A673 (cell line): ENCODE measurements at places on chromosomes 2 and 18. TPM values are rescaled to one million over a fixed set of nuclear protein-coding genes. Genes with fewer than 3 reads are reported as not detected.

Gene C18orf54
- total RNA-seq: 15.3 and 15.6 TPM in 2 replicates

Gene NAT8
- total RNA-seq: not detected in 2 replicates

Gene GALR1
- not detected in 2 replicates for total RNA-seq

Gene FKBP1B
- total RNA-seq: 2.9 and 3.7 TPM in 2 replicates

Gene CFAP221
- 1.1 and 1.5 TPM in 2 replicates for total RNA-seq

Gene MYOM1
- 0.37 and 0.46 TPM in 2 replicates for total RNA-seq

Gene RTP5
- 0.20 TPM in 1 of 2 replicates, not detected in the other for total RNA-seq

Gene NT5C1B
- total RNA-seq: not detected in 2 replicates

Gene SERPINB13
- total RNA-seq: 0.49 and 0.50 TPM in 2 replicates

Gene RAB6C
- total RNA-seq: not detected in 2 replicates

Gene CXCR1
- not detected in 2 replicates for total RNA-seq

Gene POTEC
- not detected in 2 replicates for total RNA-seq

Gene RELCH
- total RNA-seq: 29.2 and 31.6 TPM in 2 replicates

DNA sequence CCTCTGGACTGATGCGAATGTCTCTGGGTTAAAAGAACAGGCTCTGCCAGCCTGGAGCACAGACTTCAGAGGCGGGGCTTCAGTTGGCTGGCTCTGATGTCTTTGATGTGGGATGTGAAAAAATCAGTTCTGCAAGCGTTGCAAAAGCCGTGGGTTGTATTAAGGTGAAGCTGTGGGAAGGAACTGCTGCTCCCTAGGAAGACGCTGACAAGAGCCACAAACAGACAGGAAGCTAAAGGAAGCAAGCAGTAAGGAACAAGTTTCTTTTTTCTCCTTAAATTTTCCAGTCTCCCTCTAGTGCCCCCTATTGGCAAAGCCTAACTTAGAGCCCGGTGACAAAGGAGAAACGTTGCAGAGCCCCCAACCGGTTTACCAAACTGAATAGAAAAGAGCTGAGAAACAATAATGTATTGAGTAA lies 239.0 kb downstream of the CCDC178 start:
- DNase-seq: peak; percentile 70

DNA sequence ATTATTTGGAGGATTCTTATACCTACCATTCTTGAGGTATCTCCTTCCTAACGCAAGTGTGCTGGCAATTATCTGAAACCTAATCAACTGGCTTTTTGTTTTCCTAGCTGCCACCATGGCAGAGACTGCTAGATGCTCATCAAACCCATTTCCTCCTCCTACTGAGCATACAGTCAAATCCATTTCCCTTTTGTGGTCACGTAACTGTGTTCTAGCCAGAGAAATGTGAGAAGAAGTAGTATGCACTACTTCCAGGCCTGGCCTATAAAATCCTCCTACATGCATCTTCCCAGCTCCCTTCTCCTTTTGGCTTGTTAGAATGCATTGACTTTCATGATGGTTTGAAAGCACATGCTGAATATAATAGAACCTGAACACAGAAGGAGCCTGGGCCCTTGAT lies 494.1 kb upstream of the MEIS1 start:
- DNase-seq: peak; percentile 51

DNA sequence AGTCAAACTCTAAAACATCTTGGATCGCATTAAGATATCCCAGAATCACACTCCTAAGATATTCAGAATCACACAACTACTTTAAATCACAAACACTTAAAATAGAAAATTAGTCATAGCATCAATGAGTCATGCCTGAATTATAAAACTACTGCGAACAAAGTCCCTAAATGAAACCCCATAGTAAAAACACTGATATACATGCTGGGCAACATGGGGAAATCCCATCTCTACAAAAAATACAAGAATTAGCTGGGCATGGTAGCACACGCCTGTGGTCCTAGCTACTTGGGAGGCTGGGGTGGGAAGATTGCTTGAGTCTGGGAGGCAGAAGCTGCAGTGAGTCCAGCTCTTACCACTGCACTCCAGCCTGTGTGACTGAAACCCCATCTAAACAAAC lies 101.7 kb downstream of the COBLL1 start:
- peak; percentile 45 for DNase-seq

DNA sequence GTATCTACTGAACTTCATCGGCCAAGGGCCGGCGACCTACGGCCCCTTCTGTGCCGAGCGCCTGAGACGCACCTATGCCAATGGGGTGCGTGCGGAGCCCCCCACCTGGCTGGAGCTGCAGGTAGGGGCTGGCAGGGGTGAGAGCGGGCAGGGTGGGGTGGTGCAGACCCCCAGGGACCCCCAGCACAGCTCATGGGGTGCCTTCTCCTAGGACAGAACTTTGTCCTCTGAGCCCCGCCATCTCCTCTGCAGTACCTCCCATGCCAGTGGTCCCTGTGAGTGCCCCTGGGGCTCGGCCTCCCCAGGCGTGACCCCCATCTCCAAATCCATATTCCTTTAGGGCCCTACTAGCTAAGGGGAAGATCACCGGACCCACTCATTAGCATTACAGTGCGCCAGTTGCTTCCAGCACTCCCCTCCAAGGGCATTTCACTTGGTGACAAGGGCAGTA lies 23.9 kb upstream of the GPR17 start:
- DNase-seq: no peak

GRCh38 chr2:201880579-201880978 lies 74.2 kb downstream of the CDK15 start:
- DNase-seq: no peak

GRCh38 chr18:24395049-24395795 lies 2.4 kb downstream of the OSBPL1A start:
- DNase-seq: no peak

- no peak for DNase-seq
Measured at GRCh38 chr2:13014783-13015182, 298.0 kb downstream of the TRIB2 start.

GRCh38 chr18:500632-501405 lies at the start of gene COLEC12:
Gene COLEC12 (minus strand): TSS chr18:500701. CDS start chr18:500514, 187 bp downstream.
- DNase-seq: peak; percentile 20

- no peak for DNase-seq
Measured at GRCh38 chr2:152198499-152198898, 22.9 kb upstream of the STAM2 start.

- DNase-seq: no peak
Measured at GRCh38 chr2:28263690-28264089, 129.0 kb upstream of the FOSL2 start.

DNA sequence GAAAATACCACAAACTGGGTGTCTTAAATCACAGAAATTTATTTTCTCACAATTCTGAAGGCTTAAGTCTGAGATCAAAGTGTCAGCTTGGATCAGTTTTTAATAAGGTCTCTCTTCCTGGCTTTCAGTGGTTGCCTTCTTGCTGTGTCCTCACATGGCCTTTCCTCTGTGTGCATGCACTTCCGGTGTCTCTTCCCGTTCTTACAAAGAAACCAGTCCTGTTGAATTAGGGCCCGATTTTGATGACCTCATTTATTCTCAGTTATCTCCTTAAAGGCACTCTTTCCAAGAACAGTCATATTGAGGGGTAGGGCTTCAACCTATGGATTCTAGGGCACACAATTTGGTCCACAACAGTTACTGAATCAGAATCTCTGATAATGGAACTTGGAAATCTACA lies 5.4 kb upstream of the XIRP2 start:
- no peak for DNase-seq

DNA sequence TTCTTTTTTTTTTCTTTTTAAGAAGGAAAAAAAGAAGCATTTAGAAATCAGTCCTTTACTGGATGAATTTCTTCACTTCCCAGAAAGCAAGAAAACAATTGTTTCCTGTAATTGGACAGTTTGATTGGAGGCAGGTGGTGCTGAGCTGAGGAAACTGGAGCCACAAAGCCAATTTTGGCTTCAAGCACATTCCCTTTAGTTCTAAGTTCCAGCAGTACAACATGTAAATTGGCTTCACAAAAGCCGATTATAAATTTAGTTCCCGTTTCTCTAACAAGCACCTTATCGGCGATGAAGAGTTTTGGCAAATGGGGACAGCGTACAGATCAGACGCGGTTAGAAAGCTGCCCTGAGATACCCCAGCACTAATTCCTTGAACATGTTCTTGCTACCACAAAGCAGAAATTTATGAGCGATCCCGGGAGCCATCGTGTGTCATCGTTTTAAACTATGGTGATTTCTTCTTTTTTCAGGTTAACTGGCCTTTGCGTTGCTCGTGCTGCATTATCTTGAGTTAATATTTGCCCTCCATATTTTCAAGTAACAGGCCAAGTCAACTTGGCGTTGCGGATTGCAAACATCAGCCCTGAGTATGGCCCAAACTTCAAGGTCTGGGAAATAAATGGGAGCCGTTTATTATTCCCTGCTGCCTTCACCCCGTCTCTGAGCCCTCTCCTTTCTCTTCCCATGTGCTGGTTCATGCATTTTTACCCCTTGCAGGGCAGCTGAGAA lies 190.4 kb upstream of the ID2 start:
- peak; percentile 33 for DNase-seq

GRCh38 chr2:172046080-172046678 lies 39.1 kb upstream of the DLX1 start:
- DNase-seq: peak; percentile 81

- DNase-seq: no peak
Measured at GRCh38 chr18:9248661-9249060, 85.9 kb upstream of the TWSG1 start.

GRCh38 chr2:190197143-190197720 lies 122.4 kb downstream of the HIBCH start:
- no peak for DNase-seq

- peak; percentile 60 for DNase-seq
Measured at GRCh38 chr2:187422282-187422681, 25.8 kb downstream of the CALCRL start.

DNA sequence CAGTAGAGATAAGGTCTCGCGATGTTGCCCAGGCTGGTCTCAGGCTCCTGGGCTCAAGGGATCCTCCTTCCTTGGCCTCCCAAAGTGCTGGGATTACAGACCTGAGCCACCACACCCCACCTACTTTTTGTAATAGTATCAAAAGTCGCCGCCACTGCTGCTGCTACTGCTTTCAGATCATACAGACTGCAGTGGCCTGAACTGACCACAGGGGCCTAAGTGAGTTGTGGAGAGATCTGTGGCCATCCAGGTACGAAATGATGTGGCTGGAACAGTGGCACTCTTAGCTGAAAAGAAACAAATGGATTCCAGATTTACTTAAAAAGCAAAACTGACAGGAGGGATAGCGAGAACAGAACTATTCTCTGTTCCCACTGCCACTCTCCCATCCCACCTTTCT lies 32.9 kb upstream of the POMC start:
- no peak for DNase-seq

- DNase-seq: no peak
Measured at GRCh38 chr2:40935349-40935748, 483.5 kb upstream of the SLC8A1 start.

DNA sequence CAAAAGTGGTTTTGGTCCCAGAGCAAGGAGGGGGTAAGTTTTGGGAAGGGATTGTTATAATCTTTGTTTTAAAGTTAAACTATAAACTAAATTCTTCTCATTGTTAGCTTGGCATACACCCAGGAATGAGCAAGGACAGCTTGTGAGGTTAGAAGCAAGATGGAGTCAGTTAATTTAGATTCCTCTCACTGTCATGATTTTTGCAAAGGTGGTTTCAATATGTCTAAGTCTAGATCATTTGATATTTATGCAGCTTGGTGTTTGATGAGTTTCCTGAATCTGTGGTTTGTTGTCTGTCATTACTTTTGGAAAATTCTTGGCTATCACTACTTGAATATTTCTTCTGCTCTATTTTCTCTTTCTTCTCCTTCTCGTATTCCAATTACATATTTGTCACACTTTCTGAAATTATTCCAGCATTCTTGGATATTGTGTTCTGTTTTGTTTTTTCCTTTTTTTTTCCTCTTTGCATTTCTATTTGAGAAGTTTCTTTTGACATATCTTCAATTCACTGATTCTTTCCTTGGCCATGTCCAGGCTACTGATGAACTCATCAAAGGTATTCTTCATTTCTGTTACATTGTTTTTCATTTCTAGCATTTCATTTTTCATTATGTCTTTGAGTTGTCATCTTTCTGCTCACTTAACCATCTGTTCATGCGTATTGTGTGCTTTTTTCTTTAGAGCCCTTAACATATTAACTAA lies 5.1 kb downstream of the SP140 start:
- DNase-seq: no peak

DNA sequence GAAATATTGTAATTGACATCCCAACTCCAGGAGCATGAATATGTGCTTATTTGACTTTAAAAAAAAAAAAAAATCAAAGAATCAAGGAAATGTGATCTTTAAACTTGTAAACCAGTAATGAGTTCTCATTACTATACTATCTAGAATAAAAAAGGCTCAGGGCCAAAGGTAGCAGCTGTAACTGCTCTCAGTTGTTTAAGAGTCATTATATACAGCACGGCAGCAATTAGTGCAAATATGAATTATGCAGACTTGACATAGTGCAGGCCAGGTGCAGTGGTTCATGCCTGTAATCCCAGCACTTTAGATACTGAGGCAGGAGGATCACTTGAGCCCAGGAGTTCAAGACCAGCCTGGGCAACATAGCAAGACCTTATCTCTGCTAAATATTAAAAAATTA lies 125.7 kb upstream of the TTC39C start:
- DNase-seq: no peak

DNA sequence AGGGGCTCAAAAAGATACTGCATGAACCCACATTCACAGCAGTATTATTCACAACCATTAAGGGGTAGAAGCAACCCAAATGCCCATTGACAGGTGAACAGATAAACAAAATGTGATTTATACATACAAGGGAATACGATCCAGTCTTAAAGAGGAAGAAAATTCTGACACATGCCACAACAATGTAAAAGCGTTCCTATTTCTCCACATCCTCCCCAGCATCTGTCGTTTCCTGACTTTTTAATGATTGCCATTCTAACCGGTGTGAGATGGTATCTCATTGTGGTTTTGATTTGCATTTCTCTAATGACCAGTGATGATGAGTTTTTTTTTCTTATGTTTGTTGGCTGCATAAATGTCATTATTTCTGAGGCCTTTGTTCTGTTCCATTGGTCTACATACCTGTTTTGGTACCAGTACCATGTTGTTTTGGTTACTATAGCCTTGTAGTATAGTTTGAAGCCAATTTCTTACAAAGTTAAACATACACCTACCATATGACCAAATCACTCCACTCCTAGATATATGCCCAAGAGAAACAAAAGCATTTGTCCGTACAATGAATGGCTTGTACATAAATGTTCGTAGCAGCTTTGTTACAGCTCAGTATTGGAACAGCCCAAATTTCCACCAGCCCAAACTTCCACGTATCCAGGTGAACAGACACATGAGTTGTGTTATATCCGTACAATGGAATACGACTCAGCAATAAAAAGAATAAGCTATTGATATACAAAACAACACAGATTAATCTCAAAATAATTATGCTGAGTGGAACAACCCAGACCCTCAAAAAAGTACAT lies 85.1 kb downstream of the TMEM131 start:
- DNase-seq: no peak

DNA sequence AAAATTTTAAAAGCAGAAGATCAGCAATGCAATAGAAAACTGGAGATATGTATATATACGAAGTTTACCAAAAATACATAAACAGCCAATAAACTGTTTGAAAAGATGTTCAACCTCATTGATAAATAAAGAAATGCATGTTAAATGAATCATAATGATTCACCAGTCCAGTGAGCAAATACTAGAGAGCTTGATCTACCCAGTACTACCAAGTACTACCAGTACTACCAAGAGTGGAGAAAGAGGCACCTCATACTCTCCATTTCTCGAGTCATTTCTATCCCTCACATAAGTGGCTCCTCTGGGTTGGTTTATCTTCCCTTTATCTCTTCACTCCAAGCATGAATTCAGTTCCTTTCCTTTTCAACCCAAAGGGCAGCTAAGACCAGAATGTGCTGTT lies 138.9 kb downstream of the MREG start:
- no peak for DNase-seq

GRCh38 chr2:8907764-8908288 lies 70.4 kb upstream of the KIDINS220 start:
- DNase-seq: no peak
